BJ (cell line): ENCODE measurements at places on chromosomes 4 and X.

DNA sequence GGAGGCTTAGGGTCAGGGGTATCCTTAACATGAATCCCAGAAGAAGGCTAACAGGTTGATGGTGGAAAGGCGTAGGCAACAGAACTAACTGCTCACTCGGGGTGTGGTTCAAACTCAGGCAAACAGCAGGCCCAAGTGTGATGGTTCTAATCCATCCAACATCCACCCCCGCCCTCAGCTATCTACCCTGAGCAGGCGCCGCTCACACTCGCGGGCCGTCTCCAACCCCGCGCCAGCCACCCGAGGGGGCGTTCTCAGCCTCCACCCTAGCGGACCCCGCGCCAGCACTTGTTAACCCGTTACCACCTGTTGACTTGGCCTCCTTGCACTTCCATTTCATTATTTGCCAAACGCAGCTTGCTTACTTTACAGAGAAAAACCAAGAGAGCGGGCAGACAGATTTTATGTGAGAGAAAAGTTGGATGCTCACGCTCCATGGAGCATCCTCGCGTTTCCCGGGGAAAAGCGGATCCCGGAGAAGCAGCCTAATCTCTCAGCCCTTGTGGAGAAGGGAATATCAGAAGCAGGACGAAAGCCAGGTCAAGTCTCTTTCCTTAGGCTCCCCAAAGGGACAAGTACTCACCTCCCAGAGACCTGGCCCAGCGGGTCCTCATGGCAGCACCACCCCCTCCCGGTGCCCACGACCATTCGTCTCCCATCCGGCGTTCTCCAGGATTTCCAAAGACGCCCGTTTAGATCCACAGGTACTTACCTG, 773 bp downstream of the SNCA start:
- no peak for DNase-seq

- no peak for DNase-seq
Measured at GRCh38 chr4:117550085-117550484, 464.7 kb upstream of the TRAM1L1 start.

DNA sequence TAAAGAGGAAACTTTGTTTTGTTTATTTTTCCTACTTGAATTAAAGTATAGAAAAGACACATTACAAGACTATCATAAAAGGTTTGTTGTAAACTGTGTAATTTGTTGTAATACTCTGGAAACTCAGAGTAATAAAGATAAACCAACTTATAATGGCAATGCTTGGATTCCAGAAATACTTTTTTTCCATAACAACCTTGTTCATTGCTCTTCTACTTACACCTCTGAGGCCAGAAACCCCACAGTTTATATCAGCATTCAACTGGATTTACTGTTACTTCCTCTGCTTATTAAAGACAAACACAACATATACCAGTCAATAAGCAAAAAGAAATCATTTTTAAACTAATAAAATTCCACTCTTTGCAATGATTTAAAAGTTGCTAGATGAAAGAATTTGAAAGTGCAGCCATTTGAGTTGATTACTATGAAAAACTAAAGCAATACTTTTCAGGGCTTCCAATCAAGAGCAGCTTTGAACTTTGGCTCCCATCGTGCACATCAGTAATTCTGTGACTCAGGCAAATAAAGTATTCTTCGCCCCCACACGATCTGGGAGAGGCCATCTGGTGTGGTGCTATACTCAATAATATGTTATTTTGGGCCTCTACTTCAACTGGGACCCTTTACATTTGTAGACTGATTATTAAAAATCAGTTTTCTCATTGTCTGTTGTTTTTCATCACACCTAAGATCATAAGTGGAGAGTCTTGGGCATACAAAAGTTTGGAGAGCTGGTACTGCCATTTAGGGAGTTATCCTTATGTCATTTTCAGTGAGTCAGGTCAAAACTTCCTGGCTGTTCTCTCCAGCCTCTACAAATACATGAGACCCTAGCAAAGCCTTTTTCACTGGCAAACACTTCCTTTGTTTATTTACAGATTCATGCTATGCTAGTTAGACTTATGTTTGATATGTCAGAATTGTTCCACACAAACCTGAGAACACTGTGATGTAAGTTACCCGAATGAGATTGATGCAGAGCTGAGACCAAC, 20.5 kb downstream of the DDIT4L start:
- DNase-seq: no peak

DNA sequence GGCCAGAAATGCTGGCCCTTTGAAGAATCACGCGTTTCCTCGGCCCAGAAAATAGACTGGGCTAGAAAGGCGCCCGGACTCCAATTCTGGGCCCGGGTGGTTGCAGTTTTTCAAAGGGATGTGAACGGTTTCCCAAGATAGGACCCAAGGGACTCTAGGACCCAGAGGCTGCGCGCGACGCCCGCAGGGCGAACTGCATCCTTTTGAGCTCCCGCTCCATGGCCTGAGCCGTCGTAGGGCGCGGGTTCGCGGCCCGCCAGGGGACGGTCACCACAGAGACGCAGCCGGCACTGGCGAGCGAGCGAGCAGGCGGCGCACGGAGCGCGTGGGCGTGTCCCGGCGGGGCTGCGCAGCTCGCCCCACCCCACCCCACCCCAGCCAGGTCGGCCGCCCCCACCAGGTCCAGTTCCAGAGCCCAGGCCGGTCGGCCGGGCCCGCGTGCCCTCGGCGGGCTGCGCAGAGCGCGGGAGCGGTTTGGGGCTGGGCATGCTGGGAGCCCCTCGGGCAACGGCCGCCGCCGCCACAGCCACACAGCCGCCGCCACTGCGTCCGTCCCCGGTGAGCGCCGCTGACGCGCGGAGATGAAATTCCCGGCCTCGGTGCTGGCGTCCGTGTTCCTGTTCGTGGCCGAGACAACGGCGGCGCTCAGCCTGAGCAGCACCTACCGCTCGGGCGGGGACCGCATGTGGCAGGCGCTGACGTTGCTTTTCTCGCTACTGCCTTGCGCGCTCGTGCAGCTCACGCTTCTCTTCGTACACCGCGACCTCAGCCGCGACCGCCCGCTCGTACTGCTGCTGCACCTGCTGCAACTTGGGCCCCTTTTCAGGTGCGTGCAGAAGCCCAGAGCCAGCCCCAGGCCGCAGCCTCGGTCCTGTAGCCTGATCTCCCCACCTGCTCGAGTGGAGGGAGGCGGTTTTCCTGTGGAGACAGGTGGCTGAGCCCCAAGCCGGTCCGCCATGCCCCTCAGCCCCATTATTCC, at the start of gene XK:
Gene XK, plus strand, starts transcription at position 411 of the 979 bp plus-strand sequence. Its CDS starts 171 bp downstream, at position 582.
- DNase-seq: no peak

GRCh38 chr4:79209822-79210635, 115.8 kb downstream of the NAA11 start:
- no peak for DNase-seq

- DNase-seq: no peak
Measured at GRCh38 chr4:8005814-8006215, 66.2 kb upstream of the AFAP1 start.

GRCh38 chr4:55029821-55030503, 95.4 kb downstream of the KDR start:
- DNase-seq: no peak
